ENCODE measurements at places on chromosomes 11 and 22.

- peak; percentile 8 for DNase-seq
Measured at GRCh38 chr22:46613606-46614021, 6.6 kb upstream of the GRAMD4 start.

DNA sequence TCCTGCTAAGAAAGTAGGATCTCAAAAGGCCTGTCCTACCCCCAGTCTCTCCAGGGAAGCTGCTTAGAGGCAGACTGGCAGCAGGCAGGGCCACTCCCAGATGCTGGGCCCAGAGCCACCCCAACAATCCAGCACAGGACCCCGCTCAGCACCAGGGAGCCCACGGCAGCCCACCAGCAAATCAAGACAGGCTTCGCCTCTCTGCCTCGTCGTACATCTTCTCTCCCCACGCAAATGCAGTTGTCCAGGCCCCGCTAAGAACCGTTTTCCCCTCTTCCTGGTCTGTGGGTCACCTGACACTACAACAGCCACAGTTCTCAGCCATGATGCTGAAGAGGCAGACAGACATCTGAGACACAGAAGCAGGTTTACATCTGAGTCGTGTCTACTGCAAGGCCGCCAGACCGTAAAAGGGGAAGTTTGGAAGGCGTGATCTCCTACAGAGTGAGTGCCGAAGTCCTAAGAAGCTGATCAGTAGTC, 51.1 kb downstream of the IGSF9B start:
- DNase-seq: no peak

DNA sequence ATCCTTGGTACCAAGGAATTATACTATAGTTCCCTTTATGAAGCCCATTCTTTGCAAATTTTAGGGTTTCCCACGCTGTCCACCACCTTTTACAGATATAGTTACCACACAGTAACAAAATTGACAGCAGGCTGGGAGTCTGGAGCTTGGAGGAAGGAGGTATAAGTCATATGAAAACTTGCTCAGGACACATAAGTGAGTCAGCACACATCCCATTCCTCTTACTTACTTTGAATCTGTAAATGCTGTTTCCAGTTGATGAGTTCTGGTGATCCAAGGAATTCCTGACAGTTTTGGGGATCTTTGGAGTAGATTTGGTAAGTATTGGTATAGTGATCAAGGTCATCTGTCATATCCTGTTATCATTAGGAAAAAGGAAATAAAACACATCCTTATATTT, 19.2 kb downstream of the GLYAT start:
- no peak for DNase-seq

DNA sequence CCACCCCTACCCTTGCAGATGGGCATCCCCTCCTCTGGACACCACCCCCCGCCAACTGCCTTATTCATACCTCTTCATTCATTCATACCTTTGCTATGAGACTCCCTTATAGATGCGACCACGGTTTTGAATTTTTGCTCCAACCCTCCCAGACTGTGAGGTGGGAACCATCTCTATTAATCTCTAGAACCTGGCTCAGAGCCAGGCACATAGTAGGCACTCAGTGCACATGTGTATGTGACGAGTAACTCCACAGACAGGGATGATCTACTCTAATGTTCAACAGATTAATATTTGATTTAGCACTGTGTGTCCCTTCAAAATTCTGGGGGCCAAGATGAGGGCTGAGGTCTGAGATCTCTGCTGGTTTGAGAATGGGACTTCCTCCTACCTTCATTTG, 220.4 kb downstream of the ST3GAL4 start:
- no peak for DNase-seq

DNA sequence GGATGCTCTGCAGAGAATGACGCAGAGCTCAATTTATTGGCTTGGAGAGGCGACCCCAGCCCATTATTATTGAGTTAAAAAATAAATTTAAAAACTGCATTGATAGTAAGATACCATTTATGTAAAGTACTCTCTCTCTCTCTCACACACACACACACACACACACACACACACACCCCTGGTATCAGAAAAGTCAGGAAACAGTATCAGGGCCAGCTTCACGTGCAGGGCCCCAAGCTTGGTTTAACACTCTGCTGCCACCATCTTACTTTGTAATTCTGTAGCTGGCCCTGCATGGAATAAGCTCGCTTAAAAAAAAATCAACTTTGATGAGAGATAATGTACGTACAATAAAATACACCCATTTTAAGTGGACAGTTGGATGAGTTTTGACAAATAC, 59.8 kb upstream of the CD5 start:
- no peak for DNase-seq

- DNase-seq: no peak
Measured at GRCh38 chr11:68913188-68913587, 9.5 kb downstream of the IGHMBP2 start.

- DNase-seq: no peak
Measured at GRCh38 chr22:32776802-32777201, 24.7 kb upstream of the TIMP3 start.

GRCh38 chr22:48902001-48902869, 925.4 kb downstream of the BRD1 start:
- no peak for DNase-seq

- no peak for DNase-seq
Measured at GRCh38 chr11:35043936-35044335, 95.0 kb upstream of the CD44 start.

DNA sequence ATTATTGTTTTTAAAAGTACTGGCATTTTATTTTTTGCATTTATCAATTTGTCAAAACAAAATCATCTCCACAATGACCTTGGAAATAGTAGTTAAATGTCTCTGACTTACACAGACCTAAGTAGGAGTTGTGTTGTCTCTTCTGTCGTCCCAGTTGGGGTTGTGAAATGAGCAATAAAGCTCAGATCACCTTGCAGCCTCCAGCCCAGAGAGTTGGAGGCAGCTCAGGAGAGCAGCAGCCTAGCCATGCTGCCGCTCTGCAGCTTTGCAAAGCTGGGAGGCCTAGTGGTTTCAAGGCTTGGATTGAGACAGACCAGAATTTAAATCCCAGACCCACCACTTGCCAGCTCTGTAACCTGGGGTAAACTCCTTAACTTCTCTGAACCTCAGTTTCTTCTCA, 65.2 kb upstream of the CRYBB3 start:
- no peak for DNase-seq

- DNase-seq: no peak
Measured at GRCh38 chr11:119536801-119537200, 113.8 kb upstream of the THY1 start.

DNA sequence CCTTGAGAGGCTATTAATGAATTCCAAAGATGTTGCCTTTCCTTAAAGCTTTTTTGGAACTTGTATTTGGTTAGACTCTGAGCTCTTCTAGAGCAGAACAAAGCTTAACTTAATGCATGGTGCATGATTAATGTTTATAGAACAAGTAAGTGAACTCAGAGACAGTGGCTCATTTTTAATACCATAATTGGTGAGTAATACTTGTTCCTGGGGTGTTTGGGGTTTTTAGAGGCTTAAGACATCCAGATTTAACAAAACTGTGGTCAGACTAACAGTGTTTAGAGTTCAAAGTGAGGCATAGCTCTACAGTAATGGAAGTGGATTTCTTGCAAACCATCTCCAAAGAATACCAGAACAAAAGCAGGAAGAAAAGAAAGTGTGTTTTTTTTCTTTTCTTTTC, 73.7 kb upstream of the CTSC start:
- no peak for DNase-seq

DNA sequence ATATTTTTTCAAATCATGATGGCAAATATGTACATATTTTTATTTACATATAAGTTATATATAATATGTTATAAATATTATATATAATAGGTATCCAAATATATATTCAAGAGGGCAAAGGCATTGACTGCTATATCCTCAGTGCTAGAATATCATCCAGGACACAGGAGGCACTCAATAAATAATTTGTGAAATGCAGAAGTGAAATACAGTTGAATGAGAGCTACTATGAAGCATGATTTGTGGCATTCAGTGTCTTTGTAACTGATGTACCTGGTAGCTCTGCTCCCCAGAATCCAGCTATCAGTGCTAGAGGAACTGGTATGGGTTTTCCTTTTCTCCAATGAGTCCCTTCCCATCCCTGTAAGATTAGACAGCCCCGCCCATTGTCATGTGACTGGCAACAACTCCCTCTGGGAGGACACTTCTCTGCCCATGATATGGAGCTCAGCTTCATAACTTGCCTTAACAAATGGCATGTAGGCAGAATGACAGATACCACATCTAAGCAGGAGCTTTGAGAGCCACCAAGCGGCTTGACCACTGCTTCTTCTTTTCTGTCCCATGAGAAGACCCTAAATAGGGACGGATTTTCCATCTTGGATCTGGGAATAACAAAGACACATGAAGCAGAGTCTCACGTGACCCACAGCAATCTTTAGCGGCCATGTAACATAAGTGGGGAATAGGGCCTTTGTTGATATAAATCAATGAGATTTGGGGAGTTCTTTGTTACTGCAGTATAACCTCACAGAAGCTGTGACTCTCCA, 10.2 kb upstream of the CD82 start:
- no peak for DNase-seq

- DNase-seq: no peak
Measured at GRCh38 chr11:106399076-106399511, 321.6 kb downstream of the AASDHPPT start.

DNA sequence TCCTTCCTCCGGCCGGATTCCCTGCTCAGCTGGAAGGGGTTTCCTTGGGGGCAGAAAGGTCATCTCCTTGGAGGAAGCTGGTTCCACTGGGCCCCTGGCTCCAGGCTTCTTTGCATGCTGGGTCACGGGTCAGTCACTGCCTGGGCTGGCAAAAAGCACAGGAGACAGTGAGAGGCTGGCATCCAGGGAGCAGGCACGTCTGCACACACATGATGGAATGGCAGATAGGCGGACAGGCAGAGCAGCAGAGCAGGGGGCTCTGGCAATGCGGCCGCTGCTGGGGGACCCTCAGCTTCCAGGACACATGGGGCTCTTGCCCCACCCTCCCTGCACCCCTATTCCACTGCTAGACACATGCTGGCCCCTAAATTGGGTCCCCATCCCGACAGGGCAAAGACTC, 40.4 kb downstream of the C11orf58 start:
- DNase-seq: no peak

GRCh38 chr11:73142128-73142377, at the start of gene FCHSD2:
FCHSD2 (minus strand) TSS chr11:73142318; CDS start chr11:73141877, 441 bp downstream.
- DNase-seq: no peak

GRCh38 chr11:132751516-132752250, 780.6 kb downstream of the OPCML start:
- no peak for DNase-seq

GRCh38 chr11:61297341-61297740, 2.2 kb upstream of the VWCE start:
- no peak for DNase-seq

GRCh38 chr11:132330515-132330914, 960.1 kb downstream of the NTM start:
- no peak for DNase-seq

DNA sequence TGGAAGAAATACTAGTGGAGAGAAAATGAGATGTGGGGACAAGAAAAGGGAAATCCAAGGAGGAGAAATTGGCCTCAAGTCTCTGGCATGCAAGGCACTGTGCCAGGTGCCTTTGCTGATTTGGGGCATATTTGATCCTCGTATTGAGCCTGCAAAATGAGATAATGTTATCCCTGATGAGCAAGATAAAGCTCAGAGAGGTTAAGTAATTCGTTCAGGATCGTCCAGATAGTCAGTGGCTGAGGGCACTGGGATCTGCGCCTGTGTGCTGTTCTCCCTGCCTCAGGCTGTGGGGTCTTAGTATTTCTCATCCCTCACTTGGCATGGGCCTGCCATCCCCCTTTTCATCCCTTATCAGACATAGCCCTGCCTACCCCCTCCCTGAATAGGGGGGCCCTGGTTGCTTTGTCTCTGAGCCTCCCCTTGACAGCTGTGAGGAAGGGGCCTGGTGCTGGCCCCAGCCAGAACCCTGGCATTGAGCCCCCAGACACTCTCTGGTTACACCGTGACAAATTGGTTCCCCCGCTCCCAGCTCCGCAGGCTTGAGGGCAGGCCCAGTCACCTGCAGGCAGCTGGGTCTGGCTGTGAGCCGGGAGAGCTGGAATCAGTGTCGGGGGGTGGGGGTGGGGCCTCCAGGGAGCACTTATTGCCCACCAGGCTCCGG, 85.7 kb downstream of the NECTIN1 start:
- DNase-seq: no peak

Data from stimulated activated CD4-positive, alpha-beta T cell treated with anti-CD3 and anti-CD28 coated beads, Interleukin-4, amount 100 ng/mL, for 4 hours (primary cell).